Stimulated activated CD4-positive, alpha-beta T cell treated with anti-CD3 and anti-CD28 coated beads, Interleukin-2, amount 100 ng/mL, for 4 hours (primary cell): ENCODE measurements at places on chromosomes 2 and 18.

- DNase-seq: no peak
Observed at GRCh38 chr2:52857722-52858121, 909.9 kb upstream of the CHAC2 start.

DNA sequence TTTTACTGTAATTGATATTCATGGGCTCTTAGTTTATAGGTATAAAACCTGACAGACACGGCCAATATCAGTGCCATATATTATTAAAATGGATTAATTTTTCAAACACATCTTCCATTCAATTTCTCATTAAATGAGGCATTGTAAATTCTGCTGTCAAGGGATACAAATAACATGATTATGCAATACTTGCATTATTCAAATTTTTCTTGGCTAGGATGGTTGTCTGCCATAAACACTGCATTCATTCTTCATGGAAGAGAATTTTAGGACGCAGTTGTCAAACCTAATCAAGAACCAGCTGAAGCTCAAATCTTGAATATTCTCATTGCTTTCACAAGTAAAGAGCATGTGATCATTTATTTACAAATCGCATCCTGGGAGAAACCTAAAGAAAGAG is 255.6 kb downstream of the RDH14 start:
- no peak for DNase-seq

DNA sequence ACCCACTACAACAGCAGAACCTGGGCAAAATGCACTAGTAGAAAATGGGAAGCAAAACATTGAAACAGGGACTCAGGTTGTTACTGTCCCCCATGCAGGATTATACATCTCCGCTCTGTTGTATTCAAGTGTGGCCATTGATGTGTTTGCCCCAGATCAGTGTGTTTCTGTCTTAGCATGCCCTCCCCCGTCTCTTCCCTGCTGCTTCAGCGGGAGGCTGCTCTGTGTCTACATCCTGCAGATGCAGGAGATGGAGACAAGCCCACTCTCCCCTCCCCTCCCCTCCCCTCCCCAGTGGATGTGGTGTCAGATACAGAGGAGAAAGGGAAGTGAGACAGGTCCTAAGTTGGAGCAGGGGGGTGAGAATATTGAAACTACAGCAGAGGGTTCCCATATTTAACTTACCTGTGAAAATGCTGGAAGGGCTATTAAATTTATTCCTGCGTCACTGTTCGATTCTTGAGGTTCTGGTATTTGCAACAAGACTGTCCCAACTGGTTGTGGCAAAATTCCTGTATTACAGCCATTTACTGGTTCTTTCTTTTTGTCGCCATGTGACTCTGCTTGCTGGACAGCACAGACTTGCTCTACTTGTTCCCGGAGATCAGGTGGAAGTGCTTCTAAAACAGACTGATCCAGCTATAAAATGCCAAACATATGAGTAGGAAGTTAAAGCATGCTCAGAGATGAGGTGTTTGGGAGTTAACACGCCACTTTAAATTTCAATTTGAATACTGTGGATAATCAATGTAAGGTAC is 67.0 kb downstream of the EIF5B start:
- no peak for DNase-seq

GRCh38 chr2:234469251-234469845 is 27.5 kb downstream of the ARL4C start:
- DNase-seq: no peak

DNA sequence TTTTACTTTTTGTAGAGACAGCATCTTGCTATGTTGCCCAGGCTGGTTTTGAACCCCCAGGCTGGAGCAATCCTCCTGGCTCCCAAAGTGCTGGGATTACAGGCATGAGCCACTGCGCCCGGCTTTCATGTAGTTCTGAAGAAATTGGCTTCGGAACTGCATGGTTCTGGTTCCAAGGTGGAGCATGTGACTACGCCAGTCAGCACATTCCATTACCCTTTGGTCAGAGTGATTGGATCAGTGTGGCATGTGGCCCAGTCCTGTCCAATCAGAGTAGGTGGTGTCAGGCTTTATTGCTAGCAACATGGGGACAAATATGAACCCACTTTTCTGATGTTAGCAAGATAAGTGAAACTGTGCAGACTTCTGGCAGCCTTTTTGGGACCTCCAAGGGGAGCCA is 16.3 kb upstream of the ATOH8 start:
- no peak for DNase-seq

GRCh38 chr2:79432731-79433146 is 80.1 kb upstream of the CTNNA2 start:
- no peak for DNase-seq

GRCh38 chr2:85807756-85808155 is 54.0 kb downstream of the ATOH8 start:
- no peak for DNase-seq

DNA sequence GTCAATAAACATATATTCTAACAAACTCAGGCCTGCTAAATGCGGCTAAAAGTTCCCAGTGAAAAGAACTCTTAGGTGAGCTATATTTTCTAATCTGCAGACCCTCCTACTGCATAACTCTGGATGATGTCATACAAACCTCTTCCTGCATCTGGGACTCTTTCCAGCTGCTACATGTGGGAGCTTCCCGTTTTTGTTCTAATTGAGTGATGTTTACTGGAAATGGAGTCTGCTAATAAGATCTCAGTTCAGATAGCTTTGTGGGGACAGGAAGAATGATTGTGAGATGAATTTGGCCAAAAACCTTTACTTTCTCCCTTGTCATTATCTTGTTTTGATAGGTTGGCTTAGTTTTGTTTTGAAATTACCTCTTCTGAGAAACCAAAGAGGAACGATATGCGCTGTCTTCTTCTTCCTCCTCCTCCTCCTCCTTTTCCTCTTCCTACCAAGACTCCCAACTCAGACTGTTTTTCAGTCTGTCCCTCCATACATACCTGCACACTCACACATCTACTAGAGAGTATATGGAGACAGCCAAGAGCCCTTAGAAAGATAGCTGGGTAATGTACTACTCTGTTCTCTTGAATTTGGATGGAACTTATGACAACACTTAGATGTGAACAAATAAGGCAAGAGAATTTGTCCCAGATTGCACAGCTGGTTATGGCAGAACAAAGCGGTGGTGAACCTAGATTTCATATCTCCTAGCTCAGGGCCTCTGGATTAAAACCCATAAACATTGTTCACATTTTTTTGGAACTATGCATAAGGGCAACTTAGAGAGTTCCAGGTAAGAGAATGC is 39.8 kb upstream of the AAK1 start:
- DNase-seq: no peak

DNA sequence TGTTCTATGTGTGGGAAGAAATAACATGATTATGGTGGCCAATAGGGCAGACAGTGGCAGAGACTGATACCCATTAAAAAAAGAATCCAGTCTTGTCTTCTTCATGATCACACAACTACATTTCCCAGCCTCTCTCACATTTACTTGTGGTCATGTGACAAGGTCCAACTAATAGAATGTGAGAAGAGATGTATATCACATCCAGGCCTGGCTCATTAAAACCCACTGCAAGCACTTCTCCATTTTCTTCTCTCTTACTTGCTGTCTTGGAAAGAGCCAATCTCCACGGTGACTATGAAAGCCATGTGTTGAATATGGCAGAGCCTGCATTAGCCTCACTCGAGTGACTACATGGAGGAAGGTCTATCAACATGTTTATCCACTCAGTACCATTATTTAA is 306.2 kb upstream of the ZEB2 start:
- DNase-seq: no peak

DNA sequence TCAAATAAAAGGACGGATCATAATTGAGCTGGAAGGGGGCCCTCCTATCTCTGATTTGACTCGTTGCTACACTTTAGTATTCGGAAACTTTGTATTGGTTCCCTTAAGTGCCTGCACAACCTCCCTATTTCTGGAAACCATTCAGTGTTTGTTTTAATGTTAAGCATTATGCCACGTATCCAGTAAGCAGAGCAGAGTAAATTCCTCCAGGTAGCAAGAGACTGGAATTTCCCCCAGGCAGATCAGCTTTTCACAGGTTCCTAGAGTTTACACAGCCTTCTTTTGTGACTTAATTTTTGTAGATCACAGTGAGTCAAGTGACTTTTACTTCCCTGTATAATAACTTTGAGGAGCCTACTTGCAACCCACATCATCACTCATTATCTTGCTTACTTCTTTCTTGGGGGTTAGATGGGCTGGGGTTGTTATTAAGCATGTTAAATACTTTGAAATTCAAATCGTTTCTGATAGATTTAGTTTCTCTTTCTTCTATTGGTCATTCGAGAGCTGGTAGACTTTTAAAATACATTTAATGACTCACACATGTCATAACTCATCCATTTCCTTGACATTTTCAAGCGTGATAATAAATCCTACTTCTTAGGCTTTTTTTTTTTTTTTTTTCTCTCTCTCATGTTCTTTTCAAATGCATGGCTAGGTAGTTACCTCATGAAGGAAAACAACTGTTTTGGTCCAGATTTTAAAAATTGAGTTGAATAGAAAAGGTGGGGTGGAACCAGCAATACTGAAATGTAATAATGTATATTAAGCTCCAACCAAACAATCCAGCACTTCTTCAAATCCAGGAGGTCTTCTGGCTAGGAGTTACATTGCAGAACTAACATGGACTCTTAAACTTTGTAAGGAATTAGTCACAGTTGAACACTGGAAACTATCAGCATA is 219.3 kb downstream of the NEDD4L start:
- no peak for DNase-seq

DNA sequence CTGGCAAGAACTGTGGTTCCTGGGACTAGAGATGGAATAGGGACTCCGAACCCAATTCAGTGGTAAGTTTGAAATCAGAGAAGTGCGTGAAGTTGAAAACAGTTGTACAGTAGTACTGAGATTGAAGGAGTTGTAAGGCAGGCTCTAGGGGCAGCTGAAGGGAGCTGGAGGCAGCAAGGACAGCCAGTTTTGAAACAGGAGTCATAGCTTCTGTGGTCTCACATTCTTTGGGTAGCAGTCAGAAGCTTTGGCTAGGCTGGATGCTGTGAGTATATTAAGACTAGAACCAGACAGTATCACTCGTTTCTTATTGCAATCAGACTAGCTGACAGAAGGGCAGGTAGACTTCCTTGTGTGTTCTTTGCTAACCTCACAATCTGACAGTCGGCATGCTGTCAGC is 64.5 kb upstream of the ADAM23 start:
- DNase-seq: no peak

DNA sequence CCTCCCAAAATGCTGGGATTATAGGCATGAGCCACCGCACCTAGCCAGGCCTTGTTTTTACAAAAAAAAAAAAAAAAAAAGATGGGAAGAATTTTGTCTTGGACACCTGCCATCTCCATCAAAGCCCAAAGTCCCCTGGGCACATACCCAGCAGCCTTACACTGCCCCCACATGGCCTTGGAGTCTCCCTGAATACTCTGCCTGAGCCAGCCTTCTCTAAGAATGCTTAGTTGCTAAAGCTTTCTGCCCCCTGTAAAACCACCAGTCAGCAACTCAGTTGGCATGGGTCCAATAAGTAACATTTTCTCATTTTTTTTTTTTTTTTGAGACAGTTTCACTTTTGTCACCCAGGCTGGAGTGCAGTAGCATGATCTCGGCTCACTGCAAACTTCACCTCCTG is 40.6 kb downstream of the SPC25 start:
- DNase-seq: no peak

GRCh38 chr2:56313500-56313921 is 129.7 kb downstream of the CCDC85A start:
- DNase-seq: no peak

DNA sequence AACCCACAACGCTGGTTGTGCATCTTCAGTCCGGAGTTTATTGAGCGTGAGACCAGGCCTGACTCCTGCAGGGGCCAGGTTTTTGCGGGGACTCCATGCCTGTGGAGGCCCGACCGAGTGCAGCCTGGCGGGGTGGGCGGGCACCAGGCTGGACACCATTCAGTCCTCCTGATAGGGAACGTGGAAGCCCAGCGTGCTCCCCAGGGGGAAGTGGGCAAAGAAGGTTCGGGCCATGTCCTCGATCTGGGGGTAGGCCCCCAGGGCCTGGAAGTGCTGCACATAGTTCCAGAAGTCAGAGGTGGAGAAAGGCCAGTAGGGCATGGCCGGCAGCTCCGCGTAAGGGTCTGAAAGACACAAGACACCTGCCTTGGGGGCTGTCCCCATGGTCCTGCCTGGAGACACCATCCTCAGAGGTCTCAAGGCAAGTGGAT is 1.4 kb downstream of the OTOS start:
- no peak for DNase-seq

DNA sequence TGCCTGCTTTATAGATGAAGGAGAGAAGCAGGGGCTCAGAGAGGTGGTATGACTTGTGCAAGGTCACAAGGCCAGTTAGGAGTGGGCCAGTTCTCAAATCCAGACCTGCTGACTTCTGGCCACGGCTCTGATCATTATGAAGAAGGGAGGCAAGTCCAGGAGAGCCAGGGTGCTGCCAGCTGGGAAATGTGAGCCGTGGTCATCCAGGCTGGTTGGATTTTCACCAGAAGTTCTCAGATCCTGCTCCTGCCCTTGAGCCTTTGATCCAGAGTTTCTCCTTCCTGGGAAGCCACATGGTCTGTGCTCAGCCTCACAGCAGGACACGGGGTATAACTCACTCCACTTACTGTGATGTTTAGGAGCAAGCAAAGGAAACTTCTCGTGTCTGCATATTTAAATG is 239.9 kb downstream of the KLHL29 start:
- DNase-seq: no peak

GRCh38 chr2:12277241-12278034 is 439.3 kb upstream of the TRIB2 start:
- no peak for DNase-seq

DNA sequence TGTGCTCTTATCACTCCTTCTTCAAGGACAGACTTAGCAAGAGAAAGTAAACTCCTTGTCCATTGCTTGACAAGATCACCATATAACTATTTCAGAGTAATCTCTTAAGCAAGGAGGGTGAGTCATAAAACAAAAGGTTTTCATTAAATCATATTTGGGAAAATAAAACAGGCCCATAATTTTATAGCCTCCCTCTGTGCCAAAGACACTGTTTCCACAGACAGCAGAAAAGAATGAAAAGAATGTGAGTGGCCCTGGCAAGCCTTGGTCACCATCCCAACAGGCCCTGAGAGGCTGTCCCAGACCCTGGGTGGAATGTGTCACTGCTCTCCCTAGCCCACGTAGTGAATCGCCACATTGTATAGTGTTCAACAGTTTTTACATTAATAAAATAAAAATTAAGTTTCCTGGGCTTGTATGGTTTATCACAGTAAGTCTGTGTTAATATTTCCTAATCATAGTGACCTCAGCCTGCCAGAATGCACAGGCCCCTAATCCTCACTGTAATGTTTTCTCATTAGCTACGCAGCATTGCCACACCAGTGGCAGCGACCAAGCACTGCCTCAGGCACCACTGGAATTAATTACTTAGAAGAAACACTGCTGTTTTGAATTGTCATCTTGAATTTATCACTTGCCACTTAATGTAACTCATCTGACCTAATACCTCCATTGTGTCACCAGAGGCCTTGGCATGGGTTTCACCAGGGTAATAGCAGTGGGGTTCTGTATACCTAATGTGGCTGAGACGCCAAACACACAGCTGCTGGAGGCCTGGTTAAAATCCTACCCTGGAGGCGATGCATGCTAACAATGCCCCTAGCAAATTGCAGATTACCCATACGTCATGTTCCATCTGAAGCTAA is 401.9 kb downstream of the LNPK start:
- DNase-seq: no peak

GRCh38 chr18:35673682-35674081 is 92.1 kb downstream of the GALNT1 start:
- DNase-seq: no peak
